ENCODE measurements at places on chromosomes 13 and 19.

GRCh38 chr13:26575244-26575643 lies 17.8 kb downstream of the WASF3 start:
- DNase-seq, result no peak

- DNase-seq, result no peak
Measured at GRCh38 chr13:106795847-106796246, 227.9 kb upstream of the ARGLU1 start.

GRCh38 chr19:2610637-2611482 lies 91.6 kb downstream of the GNG7 start:
- DNase-seq, result peak; percentile 81

GRCh38 chr13:79392882-79393563 lies 13.0 kb downstream of the RBM26 start:
- DNase-seq, result no peak

DNA sequence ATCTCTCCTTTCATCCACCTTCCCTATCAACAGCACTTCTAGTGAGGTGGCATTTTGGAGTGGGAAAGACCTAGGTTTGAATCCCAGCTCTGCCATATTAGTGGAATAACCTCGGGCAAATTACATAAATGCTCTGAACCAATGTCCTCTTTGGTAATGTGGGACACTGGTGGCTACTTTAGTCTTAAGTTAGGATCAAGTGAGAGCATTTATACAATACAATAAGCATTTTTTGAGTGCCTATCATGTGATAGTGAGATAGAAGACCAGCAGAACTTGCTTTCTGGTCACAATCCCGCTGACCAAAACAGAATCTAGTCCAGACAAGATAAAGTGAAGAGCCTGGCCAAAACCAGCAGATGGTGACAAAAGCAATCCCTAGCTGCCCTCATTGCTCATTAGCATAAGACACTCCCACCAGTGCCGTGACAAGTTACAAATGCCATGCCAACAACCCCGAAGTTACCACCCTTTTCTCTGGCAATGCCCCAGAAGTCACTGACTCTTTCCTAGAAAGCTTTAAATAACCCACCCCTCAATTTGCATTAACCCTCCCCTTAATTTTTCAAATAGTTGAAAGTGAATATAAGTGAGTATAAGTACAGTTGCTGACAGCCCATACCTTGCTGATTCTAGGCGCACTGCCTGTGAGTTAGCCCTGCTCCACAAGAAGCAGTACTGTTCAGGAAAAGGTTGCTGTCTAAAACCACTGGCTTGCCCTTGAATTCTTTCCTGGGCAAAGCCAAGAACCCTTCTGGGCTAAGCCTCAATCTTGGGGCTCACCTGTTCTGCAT lies 28.9 kb upstream of the KPNA3 start:
- DNase-seq, result no peak

GRCh38 chr19:47720669-47721422 lies 7.6 kb downstream of the EHD2 start:
- DNase-seq, result no peak

- DNase-seq, result peak; percentile 89
Measured at GRCh38 chr19:17579661-17580244, 24.3 kb downstream of the COLGALT1 start.

- no peak for DNase-seq
Measured at GRCh38 chr19:40229926-40230417, 3.5 kb upstream of the CCNP start.

- no peak for DNase-seq
Measured at GRCh38 chr13:112060899-112061366, 6.0 kb upstream of the SOX1 start.

GRCh38 chr13:39107561-39107960 lies 69.3 kb downstream of the NHLRC3 start:
- DNase-seq, result no peak

- DNase-seq, result no peak
Measured at GRCh38 chr19:17720440-17720839, 1.2 kb downstream of the MAP1S start.

- peak; percentile 63 for DNase-seq
Measured at GRCh38 chr19:40702337-40703012, 12.0 kb upstream of the NUMBL start.

GRCh38 chr19:31716826-31717225 lies 367.6 kb upstream of the TSHZ3 start:
- DNase-seq, result no peak

GRCh38 chr13:30332456-30333143 lies 25.2 kb upstream of the KATNAL1 start:
- no peak for DNase-seq

DNA sequence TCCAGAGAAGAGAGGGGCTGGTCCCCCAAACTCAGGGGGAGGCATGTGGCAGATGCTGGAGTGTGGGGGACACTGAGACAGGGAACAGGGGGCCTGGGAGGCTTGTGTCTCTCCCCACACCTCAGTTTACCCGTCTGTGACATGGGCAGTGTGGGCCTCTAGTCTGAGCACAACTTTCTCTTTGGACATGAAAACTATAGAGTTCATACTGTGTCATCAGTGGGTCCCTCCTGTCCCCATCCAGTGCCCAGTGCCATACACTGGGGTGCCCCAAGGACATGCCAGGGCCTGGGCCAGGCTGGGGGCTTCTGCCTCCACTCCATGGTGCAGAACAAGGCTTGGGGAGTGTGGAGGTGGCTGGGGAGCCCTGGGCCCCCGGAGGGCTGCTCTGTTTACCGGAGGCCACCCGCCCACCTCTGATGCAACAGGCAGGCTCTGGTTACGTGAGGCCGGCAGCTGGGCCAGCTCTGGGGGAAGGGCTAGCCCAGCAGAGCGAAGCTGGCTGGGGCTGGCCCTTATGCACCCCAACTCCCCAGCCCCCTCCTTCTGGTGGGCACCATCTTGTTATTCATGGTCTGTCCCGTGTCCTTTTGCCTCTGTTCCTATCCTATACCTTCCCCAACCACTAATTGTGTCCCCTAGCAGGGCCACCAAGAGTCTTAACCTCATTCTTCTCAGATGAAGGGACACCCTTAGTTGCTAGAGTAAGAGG lies 1.9 kb upstream of the MEF2B start:
- no peak for DNase-seq

DNA sequence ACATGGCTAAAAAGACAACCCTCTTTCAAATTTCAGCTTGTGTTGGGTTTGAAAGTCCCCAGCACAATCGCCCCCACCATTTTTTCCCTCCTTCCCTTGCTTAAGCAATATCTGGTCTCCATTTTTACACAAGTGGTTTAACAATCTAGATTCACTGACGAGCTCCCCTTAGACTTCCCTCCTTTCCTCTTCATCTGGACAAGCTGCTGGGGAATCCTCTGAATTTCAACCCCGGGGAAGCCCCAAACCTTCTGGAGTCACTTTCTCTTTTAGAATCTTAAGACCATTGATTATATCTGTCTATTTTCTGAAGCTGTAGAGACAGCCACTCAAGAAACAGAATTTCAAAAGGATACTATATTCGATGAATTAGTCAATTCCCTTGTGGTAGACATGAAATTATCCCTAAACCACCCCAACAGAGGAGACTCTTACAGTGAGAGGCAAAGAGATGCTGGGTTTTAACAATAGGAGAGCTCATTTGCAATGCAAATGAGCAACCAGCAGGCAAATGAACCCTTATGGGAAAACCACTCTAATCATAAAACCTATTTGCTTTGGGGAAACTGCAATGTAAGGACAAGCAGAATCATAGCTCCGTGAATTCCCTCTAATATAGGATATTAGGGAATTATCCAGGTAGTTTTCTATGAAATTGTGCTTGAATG lies 78.9 kb downstream of the TEX26 start:
- DNase-seq, result no peak

DNA sequence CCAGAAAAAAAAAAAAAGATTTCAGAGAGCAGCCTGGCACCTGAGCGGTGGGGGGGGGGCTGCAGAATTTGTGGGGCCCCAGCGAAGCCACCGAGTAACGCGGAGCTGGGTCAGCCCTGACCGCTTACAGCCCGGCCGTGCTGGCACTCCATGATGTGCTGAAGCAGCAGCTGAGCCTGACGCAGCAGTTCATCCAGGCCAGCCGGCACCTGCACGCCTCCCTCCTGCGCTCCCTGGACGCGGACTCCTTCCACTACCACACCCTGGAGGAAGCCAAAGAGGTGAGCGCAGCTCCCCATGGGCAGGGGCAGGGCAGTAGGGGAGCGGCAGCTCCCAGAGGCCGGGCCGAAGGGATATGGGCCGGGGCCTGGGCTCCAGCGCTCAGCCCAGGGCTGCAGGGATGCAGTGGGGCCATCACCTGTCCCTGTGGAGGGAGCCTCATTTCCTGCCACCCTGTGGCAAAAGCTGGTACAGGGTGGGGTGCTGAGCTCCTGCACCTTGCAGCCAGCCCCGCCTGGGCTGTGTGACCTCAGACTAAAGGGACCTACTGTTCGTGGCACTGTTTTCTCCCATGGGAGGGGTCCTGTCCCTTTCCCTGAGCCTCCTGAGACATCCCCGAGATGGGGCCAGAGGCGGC lies 18.3 kb downstream of the C19orf44 start:
- no peak for DNase-seq

- DNase-seq, result no peak
Measured at GRCh38 chr19:5006821-5007220, 37.9 kb downstream of the KDM4B start.

- DNase-seq, result no peak
Measured at GRCh38 chr19:48867123-48867745, 1.2 kb downstream of the PLEKHA4 start.

DNA sequence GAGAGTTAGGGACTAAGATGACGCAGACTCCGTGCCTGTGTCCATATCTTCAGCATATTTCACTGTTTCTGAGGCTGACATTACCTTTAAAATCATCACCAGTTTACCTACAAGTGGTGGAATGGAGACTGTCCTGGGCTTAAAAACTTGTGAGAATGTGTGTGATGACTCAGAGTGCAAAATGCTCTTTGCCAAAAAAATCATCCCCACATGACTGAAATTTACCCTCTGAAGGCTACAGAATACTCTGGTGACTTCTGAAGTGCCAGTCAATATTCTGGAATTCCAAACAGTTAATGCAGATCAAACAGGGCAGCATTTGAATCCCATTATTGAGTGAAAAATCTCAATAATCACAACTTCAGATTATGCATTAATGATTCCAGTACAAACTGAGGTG lies 901.4 kb downstream of the EFNB2 start:
- no peak for DNase-seq

DNA sequence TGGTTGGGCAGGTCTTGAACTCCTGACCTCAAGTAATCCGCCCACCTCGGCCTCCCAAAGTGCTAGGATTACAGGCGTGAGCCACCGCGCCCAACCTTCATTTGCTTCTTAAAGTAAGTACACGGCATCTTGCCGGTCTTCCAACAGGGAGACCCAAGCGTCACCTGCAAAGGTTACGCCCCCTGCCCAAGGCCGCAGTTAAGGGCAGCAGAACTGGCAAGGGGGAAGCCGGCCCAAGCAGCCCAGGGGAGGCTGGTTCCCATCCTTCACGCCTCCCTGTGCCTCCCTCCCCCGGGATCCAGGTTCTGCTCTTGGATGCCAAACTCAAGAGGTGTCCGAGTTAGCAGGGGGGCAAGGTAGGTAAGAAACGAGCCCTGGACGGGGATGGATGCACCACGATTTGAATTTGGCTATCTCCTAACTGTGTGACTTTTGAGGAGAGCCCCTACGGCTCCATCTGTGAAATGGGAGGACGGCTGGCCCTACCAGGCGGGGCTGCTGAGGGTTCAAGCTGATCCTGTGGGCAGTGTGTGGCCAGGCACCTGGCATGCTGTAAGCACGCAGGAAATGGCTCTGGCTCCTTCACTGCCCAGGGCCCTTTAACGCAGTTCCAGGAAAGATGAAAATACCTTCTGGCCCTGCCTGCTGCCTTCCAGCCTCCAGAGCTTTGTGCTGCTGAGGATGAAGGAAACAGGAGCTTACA lies 9.0 kb downstream of the RFX1 start:
- no peak for DNase-seq

GRCh38 chr13:113513761-113514160 lies 23.2 kb upstream of the DCUN1D2 start:
- no peak for DNase-seq

DNA sequence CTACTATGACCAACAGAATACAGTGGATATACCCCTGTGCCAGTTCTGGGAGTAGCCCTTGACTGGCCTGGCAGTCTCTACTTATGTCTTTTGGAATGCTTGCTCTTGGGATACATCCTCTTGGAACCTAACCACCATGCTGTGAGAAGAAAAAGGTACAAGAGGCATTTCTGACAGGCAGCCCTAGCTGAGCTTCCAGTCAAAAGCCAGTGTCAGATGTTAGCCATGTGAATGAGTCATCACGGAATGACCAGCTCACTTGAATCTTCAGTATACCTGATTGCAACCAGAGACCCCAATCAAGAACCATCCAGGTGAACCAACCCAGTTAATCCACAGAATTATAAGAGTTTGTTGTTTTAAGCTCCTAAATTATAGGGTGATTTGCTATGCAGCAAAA lies 4.1 kb downstream of the CCDC169 start:
- no peak for DNase-seq

- no peak for DNase-seq
Measured at GRCh38 chr19:52297601-52298364, 814 bp downstream of the ZNF480 start.

DNA sequence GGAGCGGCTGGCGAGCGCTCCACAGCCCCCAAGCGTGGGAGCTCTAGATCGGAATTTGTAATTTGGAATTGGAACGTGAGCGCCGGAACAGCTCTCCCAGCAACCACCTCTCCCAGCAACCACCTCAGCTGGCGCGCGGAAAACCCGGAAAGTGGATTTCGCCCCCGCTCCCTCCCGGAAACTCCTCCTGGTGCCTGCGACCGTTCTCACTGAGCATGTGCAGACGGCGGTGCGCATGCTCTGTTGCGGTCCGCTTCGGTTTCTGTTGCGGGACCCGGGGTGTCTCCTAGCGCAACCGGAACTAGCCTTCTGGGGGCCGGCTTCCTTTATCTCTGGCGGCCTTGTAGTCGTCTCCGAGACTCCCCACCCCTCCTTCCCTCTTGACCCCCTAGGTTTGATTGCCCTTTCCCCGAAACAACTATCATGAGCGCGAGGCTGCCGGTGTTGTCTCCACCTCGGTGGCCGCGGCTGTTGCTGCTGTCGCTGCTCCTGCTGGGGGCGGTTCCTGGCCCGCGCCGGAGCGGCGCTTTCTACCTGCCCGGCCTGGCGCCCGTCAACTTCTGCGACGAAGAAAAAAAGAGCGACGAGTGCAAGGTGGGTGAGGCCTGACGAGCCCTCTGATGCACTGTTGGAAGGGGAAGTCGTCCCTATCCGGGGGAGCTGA lies at the start of gene TM9SF2:
Gene TM9SF2, plus strand, starts transcription at position 289 of the 664 bp plus-strand sequence. Its CDS starts 135 bp downstream, at position 424.
- DNase-seq, result peak; percentile 86

GRCh38 chr13:90329641-90330040 lies 1017.8 kb upstream of the MIR17HG start:
- no peak for DNase-seq

- no peak for DNase-seq
Measured at GRCh38 chr13:98141509-98142379, 1.1 kb upstream of the FARP1 start.

GRCh38 chr19:46806656-46807055 lies 18.3 kb upstream of the SLC1A5 start:
- DNase-seq, result no peak

DNA sequence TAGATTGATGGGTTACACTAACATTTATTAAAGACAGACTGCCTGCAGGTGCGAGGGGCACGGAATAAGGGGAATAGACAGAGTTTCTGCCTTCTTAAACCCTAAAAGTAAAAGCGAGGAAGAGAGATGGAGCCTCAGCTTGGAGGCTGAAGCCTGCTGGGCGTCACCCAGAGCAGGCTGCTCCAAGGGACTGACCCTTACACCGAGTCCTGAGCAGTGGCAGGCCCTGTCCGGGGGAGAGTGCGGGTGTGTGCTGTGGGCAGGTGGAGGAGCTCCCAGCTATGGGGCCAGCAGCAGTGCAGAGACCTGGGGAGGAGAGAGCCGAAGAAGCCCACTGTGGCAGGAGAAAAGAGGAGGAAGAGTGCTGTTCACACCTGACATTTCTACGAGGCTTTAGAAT lies 86.4 kb downstream of the SOX1 start:
- DNase-seq, result no peak
